MM.1S (cell line): ENCODE measurements at places on chromosomes 4 and X.

DNA sequence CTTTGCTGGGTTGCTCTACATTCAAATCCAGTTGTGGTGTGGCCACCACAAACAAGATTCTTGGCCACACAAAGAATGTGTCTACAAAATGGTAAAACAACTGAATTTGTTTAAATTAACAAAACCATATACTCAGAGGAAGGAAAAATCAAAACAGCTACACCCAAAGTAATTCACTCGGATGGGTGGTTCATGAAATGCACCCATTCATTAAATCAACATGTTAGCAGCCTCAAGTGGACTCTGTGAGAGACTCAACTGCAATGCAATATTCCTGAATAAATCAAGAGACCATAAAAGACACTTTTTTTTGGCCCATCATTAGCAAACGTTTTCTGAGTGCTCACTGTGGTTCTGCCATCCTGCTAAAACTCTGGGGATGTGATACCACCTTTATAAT, 11.2 kb upstream of the AMELX start:
- DNase-seq = no peak

DNA sequence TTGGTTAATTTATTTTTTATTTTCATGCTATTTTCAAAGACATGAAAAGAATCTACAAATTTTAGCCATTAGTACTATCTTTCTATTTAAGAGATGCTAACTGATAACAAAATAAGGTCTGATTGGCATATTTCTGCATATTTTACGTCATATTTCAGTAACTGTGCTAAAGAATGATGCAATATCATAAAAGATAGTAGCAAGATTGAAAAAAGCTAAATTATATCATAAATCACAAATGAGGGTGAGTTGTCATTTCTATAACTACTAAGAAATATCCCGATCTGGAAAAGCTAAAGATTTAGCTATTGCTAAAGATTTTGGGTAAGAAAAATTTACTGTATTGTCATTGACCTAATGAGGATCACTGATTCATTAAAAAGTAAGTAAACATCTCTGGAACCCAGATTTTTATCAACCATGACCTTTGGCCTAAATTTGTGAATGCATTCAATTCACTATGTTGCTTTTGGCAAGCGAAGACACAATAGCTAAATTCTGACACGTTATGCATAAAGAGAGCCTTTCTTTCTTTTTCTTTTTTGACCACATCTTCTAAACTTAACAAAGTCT, 103.6 kb downstream of the HPGD start:
- DNase-seq = no peak

- DNase-seq = no peak
Observed at GRCh38 chr4:145260091-145260490, 79.7 kb upstream of the OTUD4 start.

DNA sequence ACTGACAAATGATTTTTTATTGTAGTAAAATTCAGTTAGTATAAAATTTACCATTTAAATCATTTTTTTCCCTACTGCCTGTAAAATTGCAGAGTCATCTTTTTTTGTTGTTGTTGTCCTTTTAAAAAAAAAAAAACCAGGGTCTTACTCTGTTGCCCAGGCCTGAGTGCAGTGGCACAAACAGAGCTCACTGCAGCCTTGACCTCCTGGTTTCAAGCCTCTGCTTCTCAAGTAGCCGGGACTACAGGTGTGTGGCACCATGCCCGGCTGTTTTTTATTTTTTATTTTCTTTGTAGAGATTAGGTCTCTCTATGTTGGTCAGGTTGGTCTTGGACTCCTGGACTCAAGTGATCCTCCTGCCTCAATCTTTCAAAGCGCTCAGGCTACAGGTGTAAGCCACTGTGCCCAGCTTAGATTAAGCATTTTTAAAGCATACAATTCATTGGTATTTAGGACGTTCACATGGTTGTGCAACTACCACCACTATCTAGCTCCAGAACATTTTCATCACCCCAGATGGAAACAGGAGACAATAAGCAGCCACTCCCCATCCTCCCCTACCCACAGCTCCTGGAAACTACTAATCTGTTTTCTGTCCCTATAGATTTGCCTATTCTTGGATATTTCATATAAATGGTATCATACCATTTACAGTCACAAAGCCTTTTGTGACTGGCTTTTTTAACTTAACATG, 59.7 kb upstream of the PGRMC2 start:
- DNase-seq = no peak
